Prostate gland (tissue), 2 donors: ENCODE measurements at places on chromosomes 3 and 15. TPM values are rescaled to one million over a fixed set of nuclear protein-coding genes. Genes with fewer than 3 reads are reported as not detected.
A peak's percentile ranks its signal among the peaks of the same experiment; 100 is the strongest.

VGLL3 gene
- total RNA-seq, result 55.5 TPM

PPP1R14D gene
- not detected for total RNA-seq

RTP1 gene
- not detected for total RNA-seq

BMF gene
- 8.8 TPM for total RNA-seq

SLC28A2 gene
- total RNA-seq, result 0.51 TPM

SUSD5 gene
- 0.77 TPM for total RNA-seq

XIRP1 gene
- total RNA-seq, result 0.40 TPM

GRCh38 chr3:185582236-185582635, 3.9 kb upstream of the SENP2 start:
- H3K4me1 ChIP-seq, result no peaks in the 10 kb centered on the region
- H3K27ac ChIP-seq, result no peak overlapping the region
- no peaks in the 10 kb centered on the region for H3K36me3 ChIP-seq
- H3K27me3 ChIP-seq, result no peaks in the 10 kb centered on the region
- no peak overlapping the region for H3K4me3 ChIP-seq

DNA sequence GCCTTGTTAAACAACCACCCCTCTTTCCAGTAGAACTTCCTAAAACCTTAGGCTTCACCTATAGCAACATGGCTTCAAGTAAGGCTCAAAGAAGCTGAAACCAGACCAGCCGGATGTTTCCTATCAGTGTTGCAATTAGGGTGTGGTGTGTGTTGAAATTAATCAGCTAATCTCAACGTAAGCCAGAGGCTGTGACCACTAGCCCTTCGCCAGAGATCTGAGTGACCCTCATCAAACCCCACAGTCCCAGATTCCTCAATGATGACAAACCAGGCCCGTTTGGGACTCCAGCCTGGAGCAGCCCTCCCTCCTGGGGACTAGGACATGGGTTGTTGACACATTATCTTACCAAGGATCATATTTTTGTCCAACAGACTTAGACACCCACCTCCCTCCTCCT, 27.3 kb downstream of the CYP11A1 start:
- no peaks in the 10 kb centered on the region for H3K27me3 ChIP-seq
- DNase-seq, result no peak
- H3K36me3 ChIP-seq, result no peaks in the 10 kb centered on the region
- H3K4me3 ChIP-seq, result no peak overlapping the region
- H3K27ac ChIP-seq, result no peak overlapping the region

- H3K27ac ChIP-seq, result no peak overlapping the region
- peaks cover 5% of the 10 kb centered on the region for H3K4me1 ChIP-seq
- no peaks in the 10 kb centered on the region for H3K36me3 ChIP-seq
These were observed 45.7 kb downstream of the CHSY1 start for GRCh38 chr15:101206176-101206591.

DNA sequence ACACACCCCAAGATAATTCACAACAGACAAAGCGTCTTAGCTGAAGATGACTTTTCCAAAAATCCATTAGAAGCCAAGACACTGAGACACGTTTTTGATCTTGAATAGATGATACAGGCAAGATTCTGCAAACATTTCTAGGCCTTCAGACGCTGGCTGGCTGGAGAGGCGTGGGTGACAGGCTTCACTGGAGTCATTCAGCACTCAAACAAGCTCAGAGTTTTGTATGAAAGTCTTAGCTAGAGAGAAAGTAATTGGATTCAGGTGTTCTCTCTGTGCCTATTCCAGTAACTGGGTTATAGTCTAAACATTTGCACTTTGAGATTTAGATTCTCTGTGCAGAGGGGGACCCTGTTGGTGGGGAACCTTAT, 147.7 kb upstream of the BHLHE40 start:
- H3K4me1 ChIP-seq, result no peaks in the 10 kb centered on the region
- H3K36me3 ChIP-seq, result no peaks in the 10 kb centered on the region

GRCh38 chr15:87816016-87816415, 440.5 kb downstream of the NTRK3 start:
- no peaks in the 10 kb centered on the region for H3K36me3 ChIP-seq
- DNase-seq, result no peak
- no peaks in the 10 kb centered on the region for H3K27me3 ChIP-seq

DNA sequence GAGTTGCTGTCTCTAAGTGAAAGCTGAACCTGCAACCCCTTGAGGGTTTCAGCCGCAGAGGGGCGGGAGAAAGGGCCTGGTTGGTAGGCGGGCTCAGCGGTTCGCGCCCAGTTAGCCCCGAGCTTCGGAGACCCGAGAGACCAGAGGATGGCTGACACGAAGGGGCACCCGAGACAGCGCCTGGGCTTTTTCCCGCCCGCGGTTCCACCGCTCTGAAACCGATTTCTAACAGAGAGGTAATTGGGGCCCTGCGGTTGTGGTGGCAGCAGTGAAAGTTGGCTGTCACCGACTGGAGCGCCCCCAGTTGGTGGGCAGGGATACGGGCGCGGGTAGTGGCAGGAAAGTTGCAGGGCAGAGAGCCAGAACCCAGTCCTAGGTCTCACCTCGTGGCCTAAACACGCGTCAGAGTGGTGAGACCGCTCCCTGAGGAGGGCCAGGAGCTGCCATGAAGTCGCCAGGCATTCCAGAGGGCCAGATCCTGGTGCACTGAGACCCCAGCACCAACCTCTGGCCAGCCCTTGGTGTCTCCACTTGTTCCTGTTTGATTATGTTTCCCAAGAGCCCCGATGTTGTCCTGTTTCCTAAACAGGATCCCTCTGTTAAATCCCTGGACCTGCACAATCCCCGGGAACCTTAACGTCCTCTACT, 625 bp upstream of the ELL3 start:
- peak; percentile 71 for DNase-seq
- H3K36me3 ChIP-seq, result no peaks in the 10 kb centered on the region
- H3K27ac ChIP-seq, result peak overlapping the region; percentile 97
- H3K4me3 ChIP-seq, result peak overlapping the region; percentile 56

DNA sequence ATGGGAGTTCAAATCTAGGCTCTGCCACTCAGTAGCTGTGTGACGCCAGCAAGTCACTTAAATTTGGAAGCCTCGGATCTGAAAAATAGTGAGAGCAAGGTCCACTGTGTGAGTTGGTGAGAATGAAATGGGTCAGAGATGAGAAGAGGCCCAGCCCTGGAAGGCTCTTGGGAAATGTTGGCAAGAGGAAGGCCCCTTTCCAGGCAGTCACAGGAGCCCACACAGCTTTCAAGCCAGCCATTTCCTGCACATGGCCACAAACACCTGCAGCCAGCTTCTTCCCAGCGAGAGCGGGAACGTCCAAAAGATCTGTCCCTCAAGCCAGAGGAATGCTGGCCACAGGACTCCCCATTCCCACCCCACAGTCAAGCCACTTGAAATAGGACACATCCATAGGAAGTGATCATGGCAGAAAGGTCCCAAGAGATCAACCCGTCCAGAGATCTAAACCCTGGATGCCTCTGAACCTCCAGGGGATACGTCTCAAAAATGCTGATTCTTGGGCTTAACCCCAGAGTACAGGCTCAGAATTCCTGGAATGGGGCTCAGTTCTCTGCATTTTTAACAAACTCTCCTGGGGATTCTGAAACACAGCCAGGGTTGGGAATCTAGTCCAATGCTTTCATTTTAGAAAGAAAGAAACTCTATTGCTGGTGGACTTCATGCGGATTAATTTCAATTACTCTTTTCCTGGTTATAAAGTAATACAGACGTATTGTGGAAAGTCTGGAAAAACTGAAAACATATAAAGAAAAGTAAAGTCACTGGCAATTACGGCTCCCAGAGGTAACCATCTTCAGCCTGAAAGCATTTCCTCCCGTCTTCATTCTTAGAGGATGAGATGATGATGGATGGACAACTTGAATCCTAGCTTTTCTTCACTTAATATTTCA, 35.9 kb downstream of the NTRK3 start:
- no peaks in the 10 kb centered on the region for H3K27me3 ChIP-seq
- H3K36me3 ChIP-seq, result no peaks in the 10 kb centered on the region
- no peak overlapping the region for H3K4me3 ChIP-seq
- no peaks in the 10 kb centered on the region for H3K4me1 ChIP-seq
- no peak for DNase-seq
- no peak overlapping the region for H3K27ac ChIP-seq

GRCh38 chr3:171346019-171346418, 114.2 kb downstream of the TNIK start:
- DNase-seq, result no peak
- no peaks in the 10 kb centered on the region for H3K4me1 ChIP-seq
- no peak overlapping the region for H3K27ac ChIP-seq
- peaks cover 5% of the 10 kb centered on the region for H3K27me3 ChIP-seq

GRCh38 chr15:55327387-55327786, 8.4 kb downstream of the PIGB start:
- H3K4me1 ChIP-seq, result no peaks in the 10 kb centered on the region
- no peak overlapping the region for H3K27ac ChIP-seq
- H3K36me3 ChIP-seq, result no peaks in the 10 kb centered on the region
- DNase-seq, result no peak
- H3K27me3 ChIP-seq, result no peaks in the 10 kb centered on the region

DNA sequence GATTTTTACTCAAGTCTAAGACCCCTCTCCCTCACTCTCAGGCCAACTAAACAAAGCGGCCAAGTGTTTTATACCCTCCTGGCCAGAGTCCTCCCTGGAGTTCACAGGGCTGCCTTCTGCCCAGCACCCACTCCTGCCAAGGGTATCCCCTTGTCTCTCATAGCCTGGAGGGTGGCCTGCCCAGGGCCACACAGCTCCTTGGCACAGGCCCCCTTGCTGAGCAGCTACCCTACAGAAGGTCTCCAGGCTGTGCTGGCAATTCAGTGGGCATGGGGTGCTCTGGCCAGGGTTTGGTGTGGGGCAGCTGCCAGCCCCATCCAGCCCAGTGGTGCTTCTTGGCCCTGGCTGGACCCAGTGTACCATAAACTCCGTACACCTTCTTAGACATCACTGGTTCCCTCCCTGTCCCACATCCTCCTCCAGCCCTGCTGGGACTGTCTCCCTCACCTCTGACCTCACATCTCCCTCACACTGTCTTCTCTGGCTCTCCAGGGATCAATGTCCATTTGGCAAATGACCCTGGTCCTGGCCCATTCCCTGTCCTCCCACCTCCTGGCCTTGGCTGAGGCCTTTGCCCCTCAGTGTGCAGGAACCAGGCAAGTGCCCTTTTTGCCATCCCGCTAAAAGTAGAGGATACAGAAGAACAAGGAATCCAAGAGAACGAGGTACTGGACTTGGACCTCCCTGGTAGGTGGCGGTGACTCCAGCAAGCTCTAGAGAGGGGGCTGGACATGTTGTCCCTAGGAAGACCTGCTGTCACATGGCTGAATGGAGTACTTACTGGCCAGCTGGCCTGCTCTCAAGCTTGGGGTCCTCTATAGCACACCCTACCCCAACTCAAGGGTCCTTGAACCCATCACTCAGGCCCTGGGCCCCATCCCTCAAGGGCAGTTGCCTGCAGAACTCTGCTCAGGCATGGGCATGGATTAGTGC, 50.0 kb upstream of the TRPM1 start:
- H3K36me3 ChIP-seq, result no peaks in the 10 kb centered on the region
- no peaks in the 10 kb centered on the region for H3K4me1 ChIP-seq
- DNase-seq, result no peak
- H3K4me3 ChIP-seq, result no peak overlapping the region

GRCh38 chr3:49805367-49805782, 2.3 kb downstream of the INKA1 start:
- peaks cover 21% of the 10 kb centered on the region for H3K4me1 ChIP-seq
- no peak overlapping the region for H3K4me3 ChIP-seq
- peak; percentile 89 for DNase-seq

DNA sequence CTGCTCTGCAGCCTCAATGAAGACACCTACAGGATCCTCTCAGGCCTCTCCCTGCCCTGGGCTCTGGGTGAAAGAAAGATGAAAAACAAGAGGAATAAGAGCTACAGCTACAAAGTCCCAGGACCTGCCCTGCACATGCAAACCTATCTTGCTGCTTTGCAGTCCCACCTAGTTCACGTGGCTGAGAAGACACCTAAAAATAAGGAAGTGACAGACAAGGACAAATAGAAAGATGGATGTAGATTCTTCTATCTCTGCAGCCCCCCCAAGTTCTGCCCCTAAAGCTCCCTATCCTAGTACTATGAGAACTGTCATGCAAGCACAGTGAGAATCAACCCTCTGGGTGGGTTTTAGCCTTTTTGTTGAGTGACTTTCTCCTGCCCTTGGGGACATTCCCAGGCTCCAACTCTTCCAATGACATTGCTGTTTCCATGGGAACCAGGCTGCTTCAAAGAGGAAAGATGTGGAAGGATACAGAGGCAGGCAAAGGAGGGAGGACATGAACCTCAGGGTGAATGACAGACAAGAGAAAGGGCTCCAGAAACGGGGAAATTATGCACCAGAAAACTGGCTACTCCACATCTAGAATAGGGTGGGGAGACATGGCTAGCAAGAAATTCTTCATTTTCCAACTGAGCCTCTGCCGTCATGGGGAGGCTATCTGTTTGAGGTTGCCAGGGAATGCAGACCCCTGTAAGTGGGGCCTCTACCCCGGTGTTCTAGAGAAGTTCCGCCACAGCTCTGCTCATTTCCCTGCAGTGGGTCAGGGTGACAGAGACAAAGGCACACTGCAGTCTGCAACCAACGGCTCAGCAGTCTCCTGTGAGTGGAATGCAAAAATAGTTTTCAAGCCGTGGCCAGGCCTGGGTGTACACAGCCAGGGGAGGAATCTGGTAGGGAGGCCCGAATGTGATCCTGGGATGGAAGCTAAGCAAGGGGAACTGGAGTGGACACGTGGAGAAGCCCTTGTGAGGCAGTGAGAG, 5.2 kb downstream of the CSPG5 start:
- no peaks in the 10 kb centered on the region for H3K4me1 ChIP-seq
- H3K36me3 ChIP-seq, result no peaks in the 10 kb centered on the region
- no peak overlapping the region for H3K4me3 ChIP-seq
- no peaks in the 10 kb centered on the region for H3K27me3 ChIP-seq
- no peak for DNase-seq
- no peak overlapping the region for H3K27ac ChIP-seq

- peaks cover 12% of the 10 kb centered on the region for H3K4me1 ChIP-seq
- DNase-seq, result no peak
- no peaks in the 10 kb centered on the region for H3K27me3 ChIP-seq
- peak within 1 kb of the TSS; percentile 85 for H3K4me3 ChIP-seq
These were observed at the start of gene ABCF3 for GRCh38 chr3:184186184-184186901. TSS of gene ABCF3 (plus strand) at chr3:184186199. CDS start at chr3:184186208, 9 bp downstream.

- no peaks in the 10 kb centered on the region for H3K4me1 ChIP-seq
- DNase-seq, result no peak
- H3K27me3 ChIP-seq, result no peaks in the 10 kb centered on the region
- H3K27ac ChIP-seq, result no peak overlapping the region
These were observed 486.8 kb upstream of the CNTN4 start for GRCh38 chr3:1611824-1612223.

DNA sequence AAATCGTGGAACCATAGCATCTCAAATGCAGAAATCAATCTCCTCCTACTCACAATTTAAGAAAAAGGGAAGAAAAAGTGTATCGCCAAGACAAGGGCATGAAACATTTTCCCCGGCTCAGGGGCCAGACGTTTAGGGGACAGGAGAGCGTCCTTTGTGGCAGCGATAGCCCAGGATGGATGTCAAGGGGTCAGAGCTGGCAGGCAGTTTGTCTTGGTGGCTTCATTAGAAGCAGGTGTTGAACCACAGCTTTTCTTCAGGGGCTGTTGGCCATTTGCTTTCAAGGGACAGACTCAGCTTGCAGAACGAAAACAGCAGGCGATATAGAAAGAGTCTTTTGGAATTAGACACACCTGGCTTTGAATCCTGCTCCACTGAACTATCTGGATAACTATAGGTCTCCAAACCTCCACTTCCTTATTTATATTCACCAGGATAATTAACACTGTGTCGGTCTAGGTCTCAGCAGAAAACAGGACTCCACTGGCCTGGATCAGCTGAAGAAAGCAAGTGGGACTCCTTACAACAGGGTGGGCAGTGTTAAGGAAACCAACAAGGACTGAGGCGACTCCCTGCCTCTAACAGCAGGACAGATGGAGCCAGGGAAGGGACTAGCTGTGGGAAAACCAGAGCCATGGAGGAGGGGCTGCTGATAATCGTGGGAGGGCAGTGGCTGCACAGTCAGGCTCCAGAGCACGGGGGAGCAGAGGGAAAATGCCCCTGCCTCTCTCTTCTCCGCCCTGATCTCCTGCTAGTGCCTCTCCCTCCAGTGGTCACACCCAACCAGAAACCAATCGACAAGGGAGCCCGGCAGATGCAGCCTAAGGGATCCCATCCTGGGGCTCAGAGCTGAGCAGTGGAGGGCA, 123.6 kb downstream of the LIPC start:
- H3K4me3 ChIP-seq, result no peak overlapping the region
- no peaks in the 10 kb centered on the region for H3K36me3 ChIP-seq
